ENCODE measurements at places on chromosomes 4 and X. TPM values are rescaled to one million over a fixed set of nuclear protein-coding genes. Genes with fewer than 3 reads are reported as not detected.

GRCh38 chrX:119655125-119655524, 37.8 kb downstream of the SEPTIN6 start:
- DNase-seq: no peak
- H3K27ac ChIP-seq: no peak overlapping the region
- no peaks in the 10 kb centered on the region for H3K4me1 ChIP-seq
- H3K27me3 ChIP-seq: no peaks in the 10 kb centered on the region
- H3K36me3 ChIP-seq: peaks cover 6% of the 10 kb centered on the region
- no peak overlapping the region for H3K4me3 ChIP-seq

- H3K27ac ChIP-seq: no peak overlapping the region
- no peaks in the 10 kb centered on the region for H3K36me3 ChIP-seq
- no peaks in the 10 kb centered on the region for H3K4me1 ChIP-seq
- no peaks in the 10 kb centered on the region for H3K27me3 ChIP-seq
Measured at GRCh38 chrX:21816136-21816535, 23.3 kb upstream of the MBTPS2 start.

DNA sequence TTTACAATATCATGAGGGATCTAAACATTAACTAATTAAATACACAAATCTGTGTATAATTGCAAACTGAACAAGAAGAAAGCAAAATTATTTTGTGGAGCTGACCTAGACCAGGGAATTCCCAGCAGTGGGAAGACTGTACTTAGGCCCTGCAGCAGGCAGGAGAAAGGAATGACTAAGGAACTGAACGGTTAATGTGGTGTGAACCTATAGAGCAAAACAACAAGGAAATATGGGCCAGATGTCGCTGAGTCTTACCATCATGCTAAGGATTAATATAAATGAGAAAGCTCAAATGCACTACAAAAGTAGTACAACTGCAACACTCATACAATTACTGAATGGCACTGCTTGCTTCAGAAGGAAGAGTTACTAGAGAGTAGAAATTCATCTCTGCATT, 120.3 kb upstream of the ATXN3L start:
- no peak overlapping the region for H3K27ac ChIP-seq
- no peaks in the 10 kb centered on the region for H3K36me3 ChIP-seq
- no peak for DNase-seq
- no peaks in the 10 kb centered on the region for H3K27me3 ChIP-seq
- no peak overlapping the region for H3K4me3 ChIP-seq
- no peaks in the 10 kb centered on the region for H3K4me1 ChIP-seq

TXK gene
- 1.2 TPM for total RNA-seq

FGD1 gene
- total RNA-seq: 15.9 TPM

All from stomach (tissue), 19 donors.